ENCODE measurements at places on chromosomes 4 and X. TPM values are rescaled to one million over a fixed set of nuclear protein-coding genes. Genes with fewer than 3 reads are reported as not detected.

GRIA3 gene
- not detected for total RNA-seq

DMP1 gene
- not detected for total RNA-seq

HS6ST2 gene
- total RNA-seq = 0.19 TPM

RIBC1 gene
- 1.0 TPM for total RNA-seq

COX7B2 gene
- not detected for total RNA-seq

PPP1R3F gene
- 1.8 TPM for total RNA-seq

POU4F2 gene
- not detected for total RNA-seq

LYAR gene
- total RNA-seq = 18.2 TPM

LRIT3 gene
- total RNA-seq = 0.17 TPM

GAGE13 gene
- total RNA-seq = not detected

ACTRT1 gene
- not detected for total RNA-seq

CT47B1 gene
- not detected for total RNA-seq

ADH7 gene
- not detected for total RNA-seq

SOD3 gene
- total RNA-seq = not detected

SSX1 gene
- total RNA-seq = not detected

BTK gene
- total RNA-seq = not detected

CDKL2 gene
- 0.14 TPM for total RNA-seq

ATP2B3 gene
- under 0.01 TPM for total RNA-seq

FAM9B gene
- not detected for total RNA-seq

GAGE1 gene
- total RNA-seq = not detected

PORCN gene
- total RNA-seq = 7.0 TPM

MXRA5 gene
- total RNA-seq = under 0.01 TPM

Measured in dermis blood vessel endothelial cell (primary cell).